ENCODE measurements at places on chromosomes 13 and 19. TPM values are rescaled to one million over a fixed set of nuclear protein-coding genes. Genes with fewer than 3 reads are reported as not detected.

COL5A3 gene
- 0.38 TPM for total RNA-seq

GRCh38 chr19:35217649-35217990, 10.9 kb downstream of the FAM187B start:
- H3K36me3 ChIP-seq: no peaks in the 10 kb centered on the region
- H3K27ac ChIP-seq: no peak overlapping the region
- no peak overlapping the region for H3K4me3 ChIP-seq
- no peaks in the 10 kb centered on the region for H3K4me1 ChIP-seq

DNA sequence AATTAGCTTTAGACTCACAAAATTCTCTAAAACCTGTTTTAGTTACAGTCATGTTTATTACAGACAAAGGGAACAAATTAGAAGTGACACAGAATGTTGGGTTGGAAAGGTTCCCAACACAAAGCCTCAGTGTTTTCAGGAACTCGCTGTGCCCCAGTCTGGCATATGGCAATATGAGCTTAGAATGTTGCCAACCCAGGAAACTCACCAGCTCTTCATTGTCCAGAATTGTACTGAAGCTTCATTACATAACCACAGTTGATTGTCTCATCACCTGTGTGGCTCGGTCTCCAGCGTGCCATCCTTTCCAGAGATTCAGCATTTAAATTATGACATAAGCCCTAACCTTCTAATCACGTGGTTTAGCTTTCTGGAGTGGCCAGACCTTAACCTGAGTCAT, 19.1 kb downstream of the ZNF264 start:
- DNase-seq: no peak
- no peaks in the 10 kb centered on the region for H3K4me1 ChIP-seq
- peaks cover 90% of the 10 kb centered on the region for H3K36me3 ChIP-seq
- H3K27ac ChIP-seq: no peak overlapping the region

DNA sequence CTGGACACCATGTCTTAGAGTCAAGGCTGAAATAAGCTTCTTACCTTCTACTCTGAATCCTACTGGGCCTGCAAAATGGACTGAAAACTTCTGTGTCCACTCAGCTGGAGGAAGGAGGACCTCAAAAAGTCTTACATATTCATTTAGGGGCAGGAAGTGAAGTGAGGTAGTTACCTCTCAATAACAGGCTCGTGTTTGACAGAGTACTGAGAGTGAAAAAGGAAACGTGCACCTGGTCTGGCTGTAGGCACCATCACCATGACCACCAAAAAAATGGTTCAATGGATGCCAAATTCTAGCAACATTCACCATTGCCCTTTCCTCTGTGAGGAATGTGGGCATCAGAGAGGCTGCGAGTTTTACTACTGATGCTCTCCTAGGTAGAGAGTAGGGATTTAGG, 176.2 kb downstream of the RFC3 start:
- DNase-seq: no peak
- no peaks in the 10 kb centered on the region for H3K36me3 ChIP-seq
- no peaks in the 10 kb centered on the region for H3K27me3 ChIP-seq
- H3K4me3 ChIP-seq: no peak overlapping the region
- H3K27ac ChIP-seq: no peak overlapping the region

USF2 gene
- total RNA-seq: 42.9 TPM

GRCh38 chr13:79913141-79913827, 427.6 kb downstream of the SPRY2 start:
- DNase-seq: no peak
- H3K4me1 ChIP-seq: peaks cover 8% of the 10 kb centered on the region
- no peak overlapping the region for H3K27ac ChIP-seq
- H3K4me3 ChIP-seq: no peak overlapping the region

Measured in SJSA1 (cell line).